ENCODE measurements at places on chromosomes 5 and 9.

- no peak for DNase-seq
These were observed 57.2 kb downstream of the KCNN2 start for GRCh38 chr5:114419067-114419388.

GRCh38 chr5:115656404-115656803 is 30.6 kb upstream of the TMED7 start:
- no peak for DNase-seq

DNA sequence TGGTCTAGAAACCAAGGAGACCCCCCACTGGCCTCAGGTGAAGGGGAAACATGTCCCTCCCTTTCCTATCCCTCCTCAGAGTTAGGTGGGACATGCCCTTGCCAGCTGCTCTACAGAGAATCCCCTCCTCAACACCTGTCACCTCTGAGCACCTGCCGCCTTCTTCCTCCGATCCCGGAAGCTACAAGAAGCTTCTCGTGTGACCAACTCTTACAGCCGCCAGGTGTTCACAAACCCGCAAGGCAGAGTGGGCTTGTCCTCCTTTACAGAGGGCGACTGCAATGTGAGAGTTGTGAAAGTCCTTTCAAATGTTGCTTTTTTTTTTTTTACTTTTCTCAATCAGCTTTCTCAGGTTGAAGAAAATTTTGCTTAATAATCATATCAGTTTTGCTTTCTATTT is 3.7 kb upstream of the ICE1 start:
- DNase-seq, result no peak

DNA sequence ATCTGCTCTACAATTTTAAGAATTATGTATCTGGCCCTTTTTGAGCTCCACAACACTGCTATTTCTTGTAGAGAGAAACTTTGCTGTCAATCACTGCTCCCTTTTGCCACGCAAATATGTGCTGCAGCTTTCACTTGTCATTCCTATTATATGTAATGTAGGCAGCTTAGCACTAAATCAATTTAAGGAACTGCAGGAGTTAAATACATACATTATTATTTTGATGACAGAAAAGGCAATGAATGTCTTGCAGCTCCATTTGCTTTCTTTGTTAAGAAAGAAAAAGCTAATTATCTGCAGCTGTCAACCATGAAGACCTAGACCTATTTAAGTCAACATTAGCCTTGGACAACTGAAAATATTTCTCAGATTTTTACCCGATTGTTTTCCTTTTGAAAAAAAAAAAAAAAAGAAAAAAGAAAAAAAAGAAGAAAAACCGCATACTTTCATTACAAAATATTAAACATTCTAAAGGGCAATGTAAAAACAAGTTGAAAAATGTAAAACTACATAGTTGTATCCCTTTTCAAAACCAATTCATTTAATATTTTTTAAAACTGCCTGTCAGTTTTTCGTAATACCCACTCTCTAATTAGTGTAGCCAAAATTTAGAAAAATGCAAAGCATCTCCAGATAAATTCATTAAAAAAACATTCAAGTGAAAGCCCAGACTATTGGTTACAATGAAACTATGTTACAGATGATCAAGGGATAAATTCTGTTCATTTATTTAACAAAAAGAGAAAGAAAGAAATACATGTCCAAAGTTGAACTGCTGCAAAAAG is 57.2 kb downstream of the RFX3 start:
- DNase-seq, result no peak

DNA sequence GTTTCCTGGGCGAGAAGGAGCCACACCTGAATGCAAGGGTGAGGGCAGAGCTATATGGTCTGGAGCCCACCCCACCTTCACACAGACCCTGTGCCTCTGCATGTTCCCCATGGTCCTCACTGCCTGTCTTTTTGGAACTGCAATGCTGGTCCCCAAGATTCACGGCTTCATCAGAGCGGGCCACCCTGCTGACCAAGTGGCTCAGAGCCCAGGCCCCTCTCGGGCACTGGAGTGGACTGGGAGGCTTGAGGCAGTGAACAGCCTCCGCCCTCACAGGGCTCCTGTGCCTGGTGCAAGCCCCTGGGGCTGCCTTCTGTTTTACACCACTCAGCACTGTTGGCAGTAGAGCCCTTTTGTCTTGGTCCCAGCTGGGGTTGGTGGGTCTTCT is 143.2 kb downstream of the CACNA1B start:
- DNase-seq, result no peak

DNA sequence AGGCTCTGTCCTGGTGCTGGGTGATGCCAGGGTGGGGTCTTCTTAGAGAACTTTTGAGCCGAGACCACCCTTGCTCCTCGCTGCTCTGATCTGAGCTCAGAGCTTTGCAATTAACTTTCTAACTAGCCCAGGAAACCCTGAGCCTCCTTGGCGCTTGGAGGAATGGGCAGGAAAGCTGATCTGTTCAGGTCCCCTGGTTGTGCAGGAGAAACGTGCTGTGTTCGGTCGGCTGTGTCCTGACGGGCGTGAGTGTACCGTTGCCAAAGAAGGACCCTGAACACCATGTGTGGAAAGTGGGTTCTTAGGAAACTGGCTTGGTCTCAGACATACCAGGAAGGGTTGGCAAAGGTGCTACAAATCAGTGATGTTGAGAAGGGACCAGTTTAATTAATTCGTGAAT is 1.8 kb downstream of the TCF7 start:
- DNase-seq, result no peak

DNA sequence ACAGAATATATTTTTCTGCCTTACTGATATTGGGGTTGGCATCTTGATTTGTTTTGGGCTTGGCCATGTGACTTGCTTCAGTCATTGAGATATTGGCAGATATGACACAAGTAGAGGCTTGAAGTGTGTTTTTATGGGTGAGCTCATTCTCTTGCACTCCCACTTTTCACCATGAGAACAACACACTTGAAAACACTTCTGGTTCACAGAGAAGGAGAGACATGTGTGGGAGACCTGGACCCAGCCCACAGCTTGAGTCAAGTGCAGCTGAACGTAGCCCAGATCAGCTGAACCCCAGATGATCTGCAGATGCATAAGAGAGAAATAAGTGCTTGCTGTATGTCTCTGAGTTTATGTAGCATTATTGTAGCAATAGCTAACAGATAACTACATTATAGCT is 155.4 kb downstream of the SEMA6A start:
- DNase-seq, result no peak

DNA sequence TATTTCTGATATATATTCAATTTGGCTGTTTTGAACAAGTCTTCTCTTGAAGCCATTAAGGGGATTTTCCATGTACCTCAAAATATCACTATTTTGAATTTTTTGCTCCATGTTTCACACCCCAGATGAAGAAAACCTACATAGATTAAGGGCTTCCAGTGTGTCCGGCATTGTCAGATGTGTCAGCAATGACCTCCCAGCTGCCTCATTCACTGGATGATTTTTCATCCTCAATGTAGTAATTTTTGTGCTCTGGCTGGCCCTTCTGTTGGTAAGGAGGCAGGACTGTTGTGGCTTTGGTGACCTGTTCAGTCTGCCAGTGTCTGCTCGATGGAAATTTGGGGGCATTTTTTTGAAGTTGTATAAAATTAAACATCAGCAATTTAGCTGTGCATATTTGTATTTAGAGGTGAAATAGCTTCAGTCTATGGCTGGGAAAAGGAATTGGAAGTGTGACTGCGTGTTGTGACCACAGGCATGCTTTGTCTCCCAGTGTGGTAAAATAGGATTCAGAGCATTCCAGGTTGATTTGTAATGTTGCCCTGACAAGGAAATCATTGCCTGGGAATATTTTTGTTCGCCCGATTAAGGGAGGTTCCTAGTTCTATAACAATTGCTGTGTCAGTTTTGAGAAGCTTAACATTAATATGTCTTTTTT is 312.4 kb downstream of the ARHGEF28 start:
- no peak for DNase-seq

DNA sequence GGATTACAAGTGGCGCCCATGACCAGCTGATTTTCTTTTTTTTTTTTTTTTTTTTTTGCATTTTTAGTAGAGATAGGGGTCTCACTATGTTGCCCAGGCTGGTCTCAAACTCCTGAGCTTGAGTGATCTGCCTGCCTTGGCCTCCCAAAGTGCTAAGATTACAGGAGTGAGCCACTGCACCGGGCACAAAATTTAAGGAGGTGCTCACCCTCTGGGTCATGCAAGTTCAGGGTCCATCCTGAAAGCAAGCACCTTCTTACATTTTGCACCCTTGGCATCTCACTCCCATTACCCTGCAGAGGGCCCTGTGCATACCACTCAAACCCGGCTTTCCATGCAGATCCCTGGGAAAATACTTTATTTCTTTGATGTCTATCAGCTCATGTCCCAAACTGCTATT is 95.6 kb upstream of the ADRA1B start:
- no peak for DNase-seq

DNA sequence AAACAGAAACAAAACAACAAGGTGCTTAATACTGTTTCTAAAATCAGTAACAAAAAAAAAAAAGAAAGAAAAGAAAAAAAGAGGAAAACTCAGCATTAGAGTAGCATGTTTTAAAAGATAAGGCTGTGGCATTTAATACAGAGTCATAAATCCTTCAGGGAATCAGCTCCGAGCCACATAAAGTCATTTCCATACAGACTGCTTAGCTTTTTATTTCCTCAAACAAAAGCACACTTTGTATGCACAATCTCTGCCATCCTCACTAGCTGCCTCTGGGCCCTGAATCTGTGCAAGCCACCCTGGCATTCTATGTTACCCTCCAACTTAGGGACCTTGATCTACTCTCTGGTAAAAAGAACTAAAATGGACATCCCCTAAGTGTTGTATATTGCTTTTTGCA is 87.6 kb downstream of the SEMA6A start:
- no peak for DNase-seq

- DNase-seq, result no peak
These were observed 324.1 kb upstream of the TNC start for GRCh38 chr9:115442054-115442453.

GRCh38 chr9:25453875-25454274 is 224.4 kb downstream of the TUSC1 start:
- no peak for DNase-seq

GRCh38 chr9:26760675-26761074 is 131.9 kb downstream of the CAAP1 start:
- no peak for DNase-seq

- no peak for DNase-seq
These were observed 69.1 kb upstream of the TJP2 start for GRCh38 chr9:69104830-69105527.

GRCh38 chr9:85514256-85514655 is 227.5 kb downstream of the AGTPBP1 start:
- DNase-seq, result no peak

- DNase-seq, result no peak
These were observed 1.1 kb upstream of the PTGER4 start for GRCh38 chr5:40678460-40679147.

GRCh38 chr9:110142253-110142652 is 65.7 kb downstream of the C9orf152 start:
- DNase-seq, result no peak

DNA sequence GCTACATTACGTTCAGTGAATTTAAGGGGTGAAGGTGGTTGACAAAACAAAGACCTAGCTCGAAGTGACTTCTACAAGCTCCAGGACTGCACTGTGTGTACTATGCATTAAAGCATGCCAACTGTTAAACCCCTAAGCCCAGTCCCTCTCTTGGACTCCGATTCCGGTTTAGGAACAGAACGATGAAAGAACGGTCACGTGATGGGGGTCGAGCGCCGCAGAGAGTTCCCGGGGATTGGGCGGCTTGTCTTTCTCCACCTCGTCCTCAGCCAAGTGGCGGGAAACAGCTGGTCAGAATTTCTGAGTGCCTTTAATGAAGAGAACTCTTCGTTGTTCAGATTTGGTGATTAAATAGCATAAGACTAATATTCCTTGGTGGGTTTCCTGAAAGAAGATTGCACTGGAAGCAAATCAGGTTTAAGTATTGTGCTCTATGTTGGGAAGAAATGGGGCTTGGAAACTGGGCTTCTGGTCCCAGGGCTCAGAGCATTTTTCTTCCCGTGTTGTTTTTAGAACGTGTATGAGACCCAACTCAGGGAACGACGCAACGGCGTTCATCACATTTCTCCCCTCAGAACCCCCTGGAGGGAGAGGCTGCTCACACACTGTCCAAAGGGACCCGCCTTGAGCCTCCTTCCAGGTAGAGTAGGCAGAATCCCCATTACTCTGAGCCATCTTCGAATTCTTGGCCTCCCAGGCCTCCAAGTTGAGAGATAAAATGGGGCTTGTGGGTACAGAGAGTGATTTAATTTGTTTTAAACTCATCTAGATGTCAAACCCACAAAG is 25.3 kb downstream of the IRX2 start:
- DNase-seq, result no peak

GRCh38 chr9:121720311-121721057 is 69.0 kb downstream of the DAB2IP start:
- DNase-seq, result no peak

- no peak for DNase-seq
These were observed 132.0 kb downstream of the FAM174A start for GRCh38 chr5:100667161-100667630.

All from activated naive CD4-positive, alpha-beta T cell (primary cell).